RPMI7951 (cell line): ENCODE measurements at places on chromosomes 4 and X. TPM values are rescaled to one million over a fixed set of nuclear protein-coding genes. Genes with fewer than 3 reads are reported as not detected.

The PRRG3 gene
- total RNA-seq: not detected in 2 replicates

The PF4V1 gene
- total RNA-seq: 0.72 TPM in 1 of 2 replicates, not detected in the other

The MAGEB1 gene
- total RNA-seq: 5.6 and 5.8 TPM in 2 replicates

The GLOD5 gene
- not detected in 2 replicates for total RNA-seq

The RIBC1 gene
- total RNA-seq: 1.1 and 1.6 TPM in 2 replicates

The SH3RF1 gene
- 6.3 and 9.4 TPM in 2 replicates for total RNA-seq

The P2RY4 gene
- 0.24 TPM in 1 of 2 replicates, not detected in the other for total RNA-seq

The GEMIN8 gene
- total RNA-seq: 18.5 and 20.1 TPM in 2 replicates

The APBB2 gene
- total RNA-seq: 39.1 and 54.3 TPM in 2 replicates

The DKK2 gene
- 5.1 and 6.5 TPM in 2 replicates for total RNA-seq

The ENPEP gene
- total RNA-seq: under 0.01 TPM in 1 of 2 replicates, not detected in the other

The DNAAF6 gene
- total RNA-seq: not detected in 2 replicates

The CXCL13 gene
- total RNA-seq: not detected in 2 replicates

The TLR10 gene
- 0.10 TPM in 1 of 2 replicates, not detected in the other for total RNA-seq

The CFP gene
- 0.10 and 0.12 TPM in 2 replicates for total RNA-seq

The ADAM29 gene
- not detected in 2 replicates for total RNA-seq

The CT45A3 gene
- 0.36 TPM in 1 of 2 replicates, not detected in the other for total RNA-seq

The SUPT20HL1 gene
- total RNA-seq: not detected in 2 replicates

The AMOT gene
- 0.36 and 0.49 TPM in 2 replicates for total RNA-seq

The PABPC1L2A gene
- not detected in 2 replicates for total RNA-seq

The CXCL3 gene
- total RNA-seq: 1.1 and 1.8 TPM in 2 replicates

The TMEM156 gene
- 0.12 and 0.49 TPM in 2 replicates for total RNA-seq

The THAP6 gene
- 11.2 and 13.8 TPM in 2 replicates for total RNA-seq

The PCDH18 gene
- total RNA-seq: 6.8 and 8.9 TPM in 2 replicates

The ZXDB gene
- total RNA-seq: 5.1 and 5.2 TPM in 2 replicates

The HTRA3 gene
- total RNA-seq: 7.8 and 8.6 TPM in 2 replicates

The LEF1 gene
- total RNA-seq: 31.6 and 52.9 TPM in 2 replicates

The HPSE gene
- total RNA-seq: 0.48 and 0.59 TPM in 2 replicates

The NR0B1 gene
- 0.48 and 0.49 TPM in 2 replicates for total RNA-seq

The F8A1 gene
- total RNA-seq: 8.9 and 9.5 TPM in 2 replicates

The TCP11X2 gene
- total RNA-seq: not detected in 2 replicates

The TMEM154 gene
- 0.59 and 0.60 TPM in 2 replicates for total RNA-seq

The TEX13B gene
- 0.12 TPM in 1 of 2 replicates, not detected in the other for total RNA-seq

The UGT2B15 gene
- total RNA-seq: not detected in 2 replicates

The IL9R gene
- total RNA-seq: 0.10 and 0.12 TPM in 2 replicates

The SPANXN4 gene
- total RNA-seq: not detected in 2 replicates

The GRIA3 gene
- 0.36 and 0.59 TPM in 2 replicates for total RNA-seq

The EXOC1L gene
- total RNA-seq: not detected in 2 replicates

The ARMCX4 gene
- 1.5 and 3.6 TPM in 2 replicates for total RNA-seq

The CSAG1 gene
- total RNA-seq: 32.1 and 33.2 TPM in 2 replicates

The SPANXN5 gene
- not detected in 2 replicates for total RNA-seq

The ARR3 gene
- total RNA-seq: not detected in 2 replicates

The TMPRSS11F gene
- total RNA-seq: 0.10 TPM in 1 of 2 replicates, not detected in the other

The NXF2B gene
- total RNA-seq: not detected in 2 replicates

The RAI2 gene
- total RNA-seq: not detected in 2 replicates

The GNRHR gene
- total RNA-seq: not detected in 2 replicates

The CC2D2A gene
- 17.7 and 21.1 TPM in 2 replicates for total RNA-seq

The MTNR1A gene
- not detected in 2 replicates for total RNA-seq

The VCX gene
- not detected in 2 replicates for total RNA-seq

The TLR1 gene
- 6.1 and 14.4 TPM in 2 replicates for total RNA-seq

The TMSB15A gene
- 27.1 and 39.8 TPM in 2 replicates for total RNA-seq

The STEEP1 gene
- total RNA-seq: 21.3 and 27.8 TPM in 2 replicates

The HSD17B13 gene
- 0.49 TPM in 1 of 2 replicates, not detected in the other for total RNA-seq
